ENCODE measurements at places on chromosomes 16 and 17. TPM values are rescaled to one million over a fixed set of nuclear protein-coding genes. Genes with fewer than 3 reads are reported as not detected.

DNA sequence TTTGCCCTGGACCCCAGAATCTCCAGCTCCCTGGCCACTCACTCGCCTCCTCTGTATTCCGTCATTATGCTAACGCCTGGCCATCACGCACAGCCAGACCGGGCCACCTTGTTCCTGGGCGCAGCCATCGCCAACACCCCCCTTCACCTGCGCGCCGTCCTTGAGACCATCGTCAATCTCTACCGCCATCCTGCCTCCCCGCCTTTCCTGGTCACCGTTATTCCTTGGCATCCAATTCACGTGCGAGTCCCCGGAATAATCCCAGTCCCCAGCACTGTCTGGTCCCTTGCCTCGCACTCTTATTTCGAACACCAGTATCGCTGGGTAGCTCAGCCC, 541 bp downstream of the VKORC1 start:
- no peaks in the 10 kb centered on the region for H3K36me3 ChIP-seq
- peak overlapping the region; percentile 95 for H3K4me3 ChIP-seq
- H3K4me1 ChIP-seq, result peaks cover 11% of the 10 kb centered on the region
- H3K27ac ChIP-seq, result peak overlapping the region; percentile 92

DNA sequence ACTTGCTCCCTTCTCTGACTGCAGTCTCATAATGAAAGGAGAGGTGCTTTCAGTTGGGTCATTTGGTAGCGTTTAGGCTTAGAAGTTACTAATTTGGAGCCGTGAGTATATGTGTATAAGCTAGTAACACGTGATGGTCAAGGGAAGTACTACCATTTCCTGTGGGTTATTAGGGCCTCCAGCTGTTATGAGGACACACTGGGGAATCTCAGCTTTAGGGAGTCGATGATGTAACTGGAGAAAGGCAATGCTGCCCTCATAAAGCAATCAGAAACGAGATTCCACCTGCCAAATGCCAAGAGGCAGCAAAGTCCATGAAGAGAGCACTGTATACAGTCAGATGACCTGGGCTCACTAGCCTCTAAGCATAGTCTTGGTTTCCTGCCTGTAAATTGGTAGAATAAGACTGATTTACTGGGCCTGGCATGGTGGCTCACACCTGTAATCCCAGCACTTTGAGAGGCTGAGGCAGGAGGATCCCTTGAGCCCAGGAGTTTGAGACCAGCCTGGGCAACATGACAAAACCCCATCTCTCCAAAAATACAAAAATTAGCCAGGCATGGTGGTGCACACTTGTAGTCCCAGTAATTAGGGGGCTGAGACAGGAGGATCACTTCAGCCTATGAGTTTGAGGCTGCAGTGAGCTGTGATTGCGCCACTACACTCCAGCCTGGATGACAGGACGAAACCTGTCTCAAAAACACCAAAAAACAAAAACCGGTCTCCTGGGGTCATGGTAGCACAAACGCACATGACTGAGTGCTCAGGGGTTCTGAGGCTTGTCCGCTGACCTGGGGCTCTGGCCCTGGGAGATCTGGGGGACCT, 53.0 kb downstream of the SF3B3 start:
- no peak overlapping the region for H3K4me3 ChIP-seq
- H3K27me3 ChIP-seq, result no peaks in the 10 kb centered on the region
- H3K36me3 ChIP-seq, result peaks cover 10% of the 10 kb centered on the region
- DNase-seq, result no peak

WNK4 gene
- total RNA-seq, result 4.2 TPM

- H3K4me1 ChIP-seq, result peaks cover 10% of the 10 kb centered on the region
- no peak overlapping the region for H3K27ac ChIP-seq
Observed at GRCh38 chr16:52312716-52313115, 234.2 kb downstream of the TOX3 start.

HSD17B1 gene
- 2.7 TPM for total RNA-seq

DNA sequence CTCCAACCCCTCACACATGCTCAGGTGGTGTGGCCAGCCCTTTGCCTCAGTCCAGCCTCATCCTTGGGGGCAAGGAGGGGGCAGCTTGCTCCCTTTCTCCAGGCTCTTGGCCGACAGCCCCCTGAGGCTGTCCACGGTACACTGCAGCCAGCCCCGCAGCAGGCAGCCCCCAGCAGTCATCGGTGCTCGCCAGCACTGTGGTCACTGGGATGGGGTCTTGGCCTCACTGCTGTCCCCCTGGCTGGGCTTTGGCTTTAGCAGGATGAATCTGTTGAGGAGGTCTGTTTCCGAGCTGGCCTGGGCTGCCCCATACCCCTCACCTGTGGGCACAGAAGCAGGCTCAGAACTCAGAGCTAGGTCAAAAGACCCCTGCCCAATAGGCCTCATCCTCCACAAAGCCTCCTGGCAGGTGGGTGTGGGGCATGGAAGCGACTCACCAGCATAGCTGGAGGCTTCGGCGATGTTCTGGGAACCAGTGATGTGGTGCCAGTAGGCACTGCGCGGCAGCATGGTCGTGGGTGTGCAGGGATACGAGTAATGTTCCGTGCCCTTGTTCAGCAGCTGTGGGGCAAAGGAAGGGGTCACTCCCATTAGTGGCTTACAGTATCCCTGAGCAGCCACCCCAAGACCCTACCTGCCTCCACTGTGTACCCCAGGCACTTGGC, 10.8 kb downstream of the POLR2C start:
- no peak overlapping the region for H3K27ac ChIP-seq
- peaks cover 16% of the 10 kb centered on the region for H3K36me3 ChIP-seq
- peaks cover 20% of the 10 kb centered on the region for H3K4me1 ChIP-seq
- DNase-seq, result no peak
- no peak overlapping the region for H3K4me3 ChIP-seq

GRCh38 chr17:62618647-62619416, 8.6 kb upstream of the MRC2 start:
- no peak overlapping the region for H3K27ac ChIP-seq
- peaks cover 9% of the 10 kb centered on the region for H3K36me3 ChIP-seq
- no peaks in the 10 kb centered on the region for H3K27me3 ChIP-seq
- H3K4me3 ChIP-seq, result no peak overlapping the region
- peaks cover 32% of the 10 kb centered on the region for H3K4me1 ChIP-seq
- DNase-seq, result no peak

- H3K4me1 ChIP-seq, result peaks cover 5% of the 10 kb centered on the region
- no peaks in the 10 kb centered on the region for H3K36me3 ChIP-seq
Observed at GRCh38 chr16:10037751-10038150, 144.5 kb downstream of the GRIN2A start.

- peaks cover 9% of the 10 kb centered on the region for H3K27me3 ChIP-seq
- peak within 1 kb of the TSS; percentile 58 for H3K27ac ChIP-seq
- H3K4me1 ChIP-seq, result no peaks in the 10 kb centered on the region
- no peak for DNase-seq
Observed at GRCh38 chr17:82228842-82229697, at the start of gene SLC16A3. SLC16A3 (plus strand) TSS chr17:82229042; CDS start chr17:82236009, 6,967 bp downstream.

GRCh38 chr16:81060576-81061306, 16.3 kb downstream of the C16orf46 start:
- DNase-seq, result no peak
- no peaks in the 10 kb centered on the region for H3K4me1 ChIP-seq
- H3K27ac ChIP-seq, result no peak overlapping the region

LCMT1 gene
- total RNA-seq, result 65.7 TPM

- no peak for DNase-seq
- no peaks in the 10 kb centered on the region for H3K27me3 ChIP-seq
- no peak overlapping the region for H3K27ac ChIP-seq
- peaks cover 39% of the 10 kb centered on the region for H3K4me1 ChIP-seq
- H3K4me3 ChIP-seq, result no peak overlapping the region
Observed at GRCh38 chr16:3863587-3863986, 16.9 kb downstream of the CREBBP start.

DNA sequence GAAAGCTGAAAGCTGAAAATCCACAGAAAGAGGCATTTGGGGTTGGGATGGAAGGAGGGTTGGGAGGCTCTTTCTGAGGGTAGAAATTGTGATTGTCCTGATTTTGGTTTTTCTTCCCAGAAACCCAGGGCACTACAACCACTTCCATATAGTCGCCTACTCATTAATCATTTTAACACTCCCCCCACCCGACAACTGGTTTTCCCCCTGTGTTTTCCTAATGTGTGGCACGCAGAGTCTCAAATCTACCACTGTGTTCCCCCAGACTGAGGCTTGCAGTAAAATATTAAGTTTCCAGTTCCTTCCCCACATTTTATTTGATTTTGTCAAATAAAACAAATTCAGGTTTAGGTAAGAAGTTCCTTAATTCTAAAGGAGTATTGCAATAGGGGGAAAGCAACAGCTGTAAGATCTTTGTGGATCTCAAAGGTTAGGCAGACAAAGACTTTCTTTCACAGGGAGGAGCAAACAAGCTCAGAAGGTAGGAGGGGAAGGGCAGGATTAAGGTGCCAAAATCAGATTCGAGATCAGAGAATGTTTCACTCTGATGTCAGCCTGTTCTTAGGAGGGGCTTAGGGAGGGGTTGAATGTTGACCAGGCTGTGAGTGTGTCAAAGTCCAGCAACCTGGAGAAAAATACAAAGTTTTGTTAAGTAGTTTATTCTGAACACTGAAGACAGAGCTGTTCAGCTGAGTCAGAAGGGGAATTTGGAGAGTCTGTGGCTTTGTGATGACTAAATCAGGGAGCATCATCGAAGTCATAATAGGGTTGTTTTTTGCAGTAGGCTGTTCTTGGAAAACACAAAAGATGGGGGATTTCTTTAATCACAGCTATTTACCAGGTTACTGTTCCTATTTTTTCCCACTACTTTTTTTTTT, 3.6 kb downstream of the ZNF267 start:
- H3K4me3 ChIP-seq, result peak overlapping the region; percentile 18
- peak overlapping the region; percentile 84 for H3K27ac ChIP-seq
- peaks cover 30% of the 10 kb centered on the region for H3K4me1 ChIP-seq
- DNase-seq, result no peak

GRCh38 chr17:12549499-12550041, 116.1 kb upstream of the MYOCD start:
- peaks cover 28% of the 10 kb centered on the region for H3K4me1 ChIP-seq
- no peaks in the 10 kb centered on the region for H3K36me3 ChIP-seq
